GM23248 (cell line): ENCODE measurements at places on chromosomes 4 and X. TPM values are rescaled to one million over a fixed set of nuclear protein-coding genes. Genes with fewer than 3 reads are reported as not detected.
A peak's percentile ranks its signal among the peaks of the same experiment; 100 is the strongest.

DNA sequence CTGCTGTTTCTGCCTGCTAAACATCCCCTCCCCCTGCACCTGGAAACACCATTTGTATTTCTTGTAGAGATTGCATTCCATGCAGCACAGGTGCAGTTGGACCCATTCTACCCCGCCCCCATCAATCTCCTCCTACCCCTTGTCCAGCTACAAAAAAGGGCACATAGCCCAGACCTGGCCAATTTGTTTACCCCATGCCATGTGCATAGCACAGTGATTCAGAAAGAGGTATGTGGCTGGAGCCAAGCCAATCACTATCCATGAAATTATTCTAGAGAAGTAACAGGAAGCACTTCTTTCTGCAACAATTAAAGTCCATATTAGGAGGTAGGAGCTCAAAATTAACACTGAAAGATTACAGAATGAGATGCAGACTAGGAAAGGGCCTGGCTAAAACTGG lies 20.2 kb upstream of the TMEM184C start:
- DNase-seq = peak; percentile 83

DNA sequence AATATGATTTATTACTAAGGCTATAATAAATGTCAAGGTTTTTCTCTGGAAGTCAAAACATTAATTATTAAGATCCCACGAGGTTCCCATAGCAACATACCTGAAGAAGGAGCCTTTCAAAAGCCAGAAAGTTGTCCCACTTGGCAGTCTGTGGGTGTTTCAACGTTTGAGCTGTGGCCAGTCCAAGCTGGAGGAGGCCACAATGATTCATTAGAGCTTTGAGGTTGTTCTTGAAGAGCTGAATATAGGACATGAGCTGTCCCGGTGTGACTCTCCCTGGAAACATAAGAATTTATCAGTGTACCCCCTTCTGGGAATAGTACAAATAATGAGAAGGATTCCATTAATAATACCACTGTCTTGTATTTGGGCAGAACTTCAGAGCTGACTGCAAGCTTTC lies 92.1 kb downstream of the SCFD2 start:
- peak; percentile 80 for DNase-seq

- no peak for DNase-seq
These were observed 227.9 kb downstream of the PTTG2 start for GRCh38 chr4:38188136-38188535.

- no peak for DNase-seq
These were observed 2471.7 kb downstream of the ARAP2 start for GRCh38 chr4:33772582-33772981.

- peak; percentile 55 for DNase-seq
These were observed 21.1 kb downstream of the RNF4 start for GRCh38 chr4:2489841-2490552.

DNA sequence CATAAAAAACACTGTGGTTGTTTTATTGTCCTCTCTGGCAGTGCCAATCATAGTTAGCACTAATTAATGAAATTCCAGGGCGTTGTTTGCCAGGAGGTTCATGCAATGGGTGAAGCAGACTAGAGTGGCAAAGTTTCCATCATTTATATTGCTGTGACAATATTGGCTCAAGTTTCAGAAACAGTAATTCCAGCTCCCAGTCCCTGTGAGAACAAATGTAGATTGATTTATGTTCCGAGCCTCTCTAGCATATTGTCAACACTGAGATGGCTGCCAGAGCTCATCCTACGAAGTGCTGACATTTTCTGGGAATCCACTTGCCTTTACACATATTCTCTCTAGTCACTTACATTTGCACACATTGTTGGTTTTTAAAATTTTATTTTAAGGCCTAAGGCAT lies 440.0 kb upstream of the IGFBP7 start:
- no peak for DNase-seq

Gene CACNA1F
- not detected in 2 replicates for total RNA-seq

GRCh38 chr4:2535376-2536192 lies 863 bp upstream of the FAM193A start:
- peak; percentile 88 for DNase-seq

Gene RBMX
- 217 and 254 TPM in 2 replicates for total RNA-seq

DNA sequence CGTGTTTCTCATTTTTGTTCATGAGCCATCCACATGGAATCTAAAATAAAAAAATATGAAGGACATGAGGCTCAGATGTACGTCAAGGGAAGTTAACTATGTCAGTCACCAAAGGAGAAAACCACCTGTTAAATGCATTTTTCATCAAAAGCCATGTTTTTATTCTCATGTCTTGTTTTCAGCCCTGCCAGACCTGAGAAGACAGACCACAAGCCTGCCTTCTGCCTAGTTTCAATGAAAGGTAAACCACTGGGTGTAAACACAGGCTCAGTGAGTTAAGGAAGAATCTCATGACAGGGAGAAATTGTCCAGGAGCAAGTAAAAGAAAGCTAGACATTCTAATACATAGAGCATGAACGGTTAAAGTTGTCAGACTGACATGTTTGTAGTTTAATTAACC lies 52.3 kb upstream of the TNIP3 start:
- no peak for DNase-seq

- peak; percentile 46 for DNase-seq
These were observed 259.8 kb downstream of the FBXO8 start for GRCh38 chr4:174023641-174024040.

Gene RAB40AL
- 0.32 TPM in 1 of 2 replicates, not detected in the other for total RNA-seq

GRCh38 chr4:52841682-52842456 lies 20.2 kb upstream of the RASL11B start:
- no peak for DNase-seq

Gene CLDN34
- total RNA-seq = not detected in 2 replicates

Gene RHOXF2B
- not detected in 2 replicates for total RNA-seq

DNA sequence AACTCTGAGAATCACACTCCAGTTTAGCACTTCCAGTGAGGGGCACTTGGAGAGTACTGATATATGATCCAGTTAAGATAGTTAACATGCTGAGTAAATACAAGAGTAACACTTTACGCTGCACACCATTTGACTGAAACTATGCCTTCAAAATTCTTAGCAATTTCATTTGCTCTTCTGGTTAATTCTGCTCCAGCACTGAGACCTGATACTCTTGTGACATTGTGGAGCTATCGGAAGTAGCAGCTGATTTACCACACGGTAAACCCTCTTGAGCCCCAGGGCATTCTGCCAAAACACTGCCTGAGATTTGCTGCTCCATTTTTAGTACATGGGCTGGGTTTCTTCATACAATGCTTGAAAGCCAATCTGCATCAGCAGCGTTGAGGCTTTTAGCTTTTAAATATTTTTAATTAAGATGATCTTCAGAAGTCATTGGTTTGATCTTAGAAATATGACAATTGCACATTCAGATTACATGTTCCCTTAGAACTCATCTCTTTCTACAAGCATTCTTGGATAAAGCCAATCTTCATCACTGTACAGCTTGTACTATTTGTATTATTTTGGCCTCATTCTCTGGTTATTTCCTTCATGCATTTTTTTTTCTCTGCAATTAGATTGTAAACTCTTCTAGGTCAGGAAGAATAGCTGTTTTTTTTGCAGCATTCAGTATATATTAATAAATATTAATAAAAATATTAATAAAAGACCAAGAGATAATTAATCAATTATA lies 67.8 kb upstream of the ETNPPL start:
- peak; percentile 6 for DNase-seq

Gene DCAF8L1
- not detected in 2 replicates for total RNA-seq

Gene GAGE12E
- total RNA-seq = not detected in 2 replicates

DNA sequence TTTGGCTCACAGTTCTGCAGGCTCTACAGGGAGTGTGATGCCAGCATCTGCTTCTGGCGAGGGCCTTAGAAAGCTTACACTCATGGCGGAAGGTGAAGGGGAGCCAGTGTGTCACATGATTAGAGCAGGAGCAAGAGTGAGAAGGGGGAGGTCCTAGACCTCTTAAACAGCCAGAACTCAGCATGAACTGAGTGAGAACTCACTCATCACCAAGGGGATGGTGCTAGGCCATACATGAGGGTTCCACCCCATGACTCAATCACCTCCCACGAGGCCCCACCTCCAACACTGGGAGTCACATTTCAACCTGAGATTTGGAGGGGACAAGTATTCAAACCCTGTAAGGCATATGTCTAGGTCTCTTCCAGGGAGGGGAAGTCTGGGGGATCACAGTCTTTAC lies 33.4 kb downstream of the SPRY1 start:
- no peak for DNase-seq

Gene GLRA2
- 0.22 TPM in 1 of 2 replicates, not detected in the other for total RNA-seq

Gene DSPP
- not detected in 2 replicates for total RNA-seq

- DNase-seq = no peak
These were observed 42.3 kb upstream of the ANK2 start for GRCh38 chr4:113007151-113007550.

Gene RAB9B
- 0.89 and 1.5 TPM in 2 replicates for total RNA-seq

GRCh38 chrX:154013614-154014360 lies 5.9 kb downstream of the IRAK1 start:
- DNase-seq = peak; percentile 42

DNA sequence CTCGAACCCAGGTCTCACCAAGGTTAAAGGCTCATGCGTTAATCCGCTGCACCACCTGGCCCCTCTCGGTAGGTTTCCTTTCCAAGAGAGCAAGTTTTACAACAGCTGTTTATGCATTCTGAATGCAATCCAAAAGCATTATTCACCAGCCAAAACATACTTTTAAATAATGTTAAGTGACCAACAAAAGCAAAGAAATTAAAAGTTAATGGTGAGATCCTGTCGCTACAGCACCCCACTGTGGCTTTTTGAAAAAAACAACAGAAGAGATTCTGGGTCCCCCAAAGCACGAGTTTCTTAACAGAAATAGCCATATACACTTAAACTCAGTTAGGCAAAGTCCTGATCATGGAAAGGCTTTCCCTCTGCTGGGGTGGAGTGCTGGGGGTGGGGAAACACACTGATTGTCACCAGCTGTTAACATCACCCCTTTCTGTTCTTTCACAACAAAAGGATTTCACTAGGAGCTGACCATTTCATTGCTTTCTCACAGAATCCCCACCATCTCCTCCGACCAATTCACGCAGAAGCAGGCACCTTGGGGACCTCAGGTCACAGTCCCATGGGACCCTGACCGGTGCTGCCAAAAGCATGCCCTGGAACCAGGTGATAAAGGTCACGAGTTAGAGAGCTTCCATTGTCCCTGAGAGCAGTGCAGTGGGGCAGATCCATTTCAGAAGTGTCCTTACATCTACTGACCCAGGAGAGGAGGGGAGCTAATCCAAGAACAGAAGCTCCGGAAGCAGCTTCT lies 51.2 kb downstream of the ZNF827 start:
- peak; percentile 79 for DNase-seq

- no peak for DNase-seq
These were observed 2.9 kb upstream of the MSL3 start for GRCh38 chrX:11754958-11755645.

- DNase-seq = no peak
These were observed 269.2 kb downstream of the HNRNPD start for GRCh38 chr4:82104578-82104977.

Gene GATA1
- not detected in 2 replicates for total RNA-seq

- no peak for DNase-seq
These were observed 236.6 kb downstream of the DCHS2 start for GRCh38 chr4:154254999-154255398.

DNA sequence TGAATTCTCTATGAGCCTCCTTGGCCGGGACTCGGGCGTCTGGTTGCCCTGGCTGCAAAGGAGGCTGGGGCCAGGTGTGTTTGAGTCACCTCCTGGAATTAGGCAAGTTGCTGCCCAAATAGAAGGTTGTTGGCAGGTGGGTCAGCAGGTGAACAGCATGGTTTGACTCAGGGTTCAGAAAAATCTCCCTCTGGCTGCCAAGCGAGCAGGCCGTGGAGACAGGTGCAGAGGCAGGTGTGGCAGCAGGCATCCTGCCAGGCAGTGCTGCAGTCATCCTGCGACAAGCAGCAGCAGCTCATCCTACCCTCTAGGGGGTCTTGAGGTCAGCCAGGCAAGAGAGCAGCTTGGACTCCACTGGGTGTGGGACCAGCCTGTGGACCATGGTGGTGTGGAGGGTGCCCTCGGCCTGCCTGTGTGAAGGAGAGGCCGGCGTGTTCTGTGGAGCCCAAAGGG lies 8.2 kb downstream of the MSANTD1 start:
- DNase-seq = no peak

DNA sequence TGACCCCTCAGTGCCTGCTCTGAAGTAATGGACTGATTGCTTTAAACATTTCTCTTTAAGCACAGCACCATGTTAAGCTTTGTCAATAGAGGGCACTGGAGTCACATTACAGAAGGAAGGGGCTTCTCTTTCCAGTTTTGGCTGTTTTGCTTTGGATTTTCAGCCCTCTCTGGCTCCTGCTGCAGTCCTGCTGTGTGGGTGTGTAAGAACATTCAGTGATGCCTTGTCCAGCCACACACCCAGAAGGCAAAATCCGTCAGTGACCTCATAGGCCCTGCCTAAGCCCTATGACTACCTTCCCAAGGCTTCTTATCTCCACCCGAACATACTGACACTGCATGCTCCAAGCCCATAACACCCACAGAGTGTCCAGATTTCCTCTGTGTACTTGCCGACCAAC lies 215.3 kb upstream of the CTSO start:
- DNase-seq = peak; percentile 90

Gene MTTP
- total RNA-seq = not detected in 2 replicates

Gene PHOX2B
- not detected in 2 replicates for total RNA-seq

Gene ADGRL3
- not detected in 2 replicates for total RNA-seq

GRCh38 chrX:12269484-12269883 lies 131.2 kb downstream of the FRMPD4 start:
- no peak for DNase-seq

- DNase-seq = no peak
These were observed 33.2 kb upstream of the HTRA3 start for GRCh38 chr4:8236106-8236919.

- DNase-seq = no peak
These were observed 832 bp upstream of the EVC2 start for GRCh38 chr4:5709207-5709575.

- DNase-seq = peak; percentile 58
These were observed 288.0 kb upstream of the SFRP2 start for GRCh38 chr4:154076921-154077320.

GRCh38 chr4:33072298-33073089 lies 2352.3 kb downstream of the PCDH7 start:
- DNase-seq = no peak

Gene RAI2
- not detected in 2 replicates for total RNA-seq

GRCh38 chr4:20085653-20086052 lies 166.1 kb upstream of the SLIT2 start:
- DNase-seq = no peak

Gene SPP1
- total RNA-seq = 2.7 and 3.1 TPM in 2 replicates

DNA sequence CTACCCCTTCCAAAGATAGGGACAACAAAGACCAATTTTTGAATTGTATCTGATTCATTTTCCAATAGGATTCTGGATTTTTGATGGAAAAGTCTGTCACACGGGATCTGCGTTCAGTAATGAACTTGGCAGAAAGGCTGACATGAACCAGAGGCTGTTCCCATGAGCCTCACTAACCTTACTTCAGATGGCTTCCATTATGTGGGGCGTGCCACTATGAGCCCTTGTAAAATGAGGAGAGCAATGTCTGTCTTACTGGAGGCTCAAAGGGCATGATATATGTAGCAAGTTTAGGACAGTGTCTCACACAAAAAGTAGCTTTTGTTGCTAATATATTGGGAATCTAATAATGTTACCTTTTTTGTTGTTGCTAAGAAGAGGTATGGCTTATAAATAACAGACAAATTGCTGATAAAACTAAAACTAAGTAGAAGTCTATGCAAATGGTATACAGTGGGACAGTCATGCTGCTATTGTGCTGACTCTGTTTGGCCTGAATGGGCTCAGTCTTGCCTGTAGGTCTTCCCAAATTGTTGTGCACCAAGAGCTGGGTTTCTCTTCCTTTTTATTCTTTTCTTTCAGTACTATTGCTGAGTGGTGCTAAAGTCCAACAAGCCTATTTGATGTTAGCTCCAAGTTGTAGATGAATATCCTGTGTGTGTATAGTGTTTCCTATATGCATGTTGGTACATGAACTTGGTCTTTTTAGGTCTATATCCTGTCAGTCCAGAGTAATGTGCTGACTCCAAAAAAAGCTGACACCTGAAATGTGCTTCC lies 132.1 kb downstream of the SPRY1 start:
- no peak for DNase-seq

Gene HTN1
- not detected in 2 replicates for total RNA-seq
